ENCODE measurements at places on chromosomes 3 and 15. TPM values are rescaled to one million over a fixed set of nuclear protein-coding genes. Genes with fewer than 3 reads are reported as not detected.
A peak's percentile ranks its signal among the peaks of the same experiment; 100 is the strongest.

- no peak for DNase-seq
These were observed 32.0 kb upstream of the PRICKLE2 start for GRCh38 chr3:64257100-64257755.

DNA sequence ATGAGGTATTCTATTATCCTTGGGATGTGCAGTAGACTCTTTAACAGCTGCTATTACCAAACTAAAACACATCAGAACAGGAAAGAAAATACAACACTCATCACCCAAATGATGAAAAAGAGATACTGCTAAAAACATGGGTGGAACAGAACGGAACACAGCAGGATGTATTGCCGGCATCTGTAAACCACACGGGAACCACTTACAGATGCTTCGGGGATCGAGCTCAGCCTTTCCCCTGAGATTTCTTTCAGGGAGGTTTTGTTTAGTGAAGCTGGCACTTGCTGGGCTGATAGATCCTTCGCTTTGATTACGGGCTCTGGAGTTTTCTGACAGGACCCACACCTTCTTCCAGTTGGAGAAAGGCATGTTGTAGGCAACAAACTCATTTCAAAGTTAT is 182.3 kb upstream of the FAM3D start:
- DNase-seq, result no peak

- DNase-seq, result peak; percentile 69
These were observed 55.5 kb downstream of the CLEC3B start for GRCh38 chr3:45081506-45082141.

GRCh38 chr3:124296406-124296805 is 304.5 kb upstream of the ROPN1 start:
- DNase-seq, result no peak

Gene SH3GL3
- polyA plus RNA-seq, result 112 TPM

DNA sequence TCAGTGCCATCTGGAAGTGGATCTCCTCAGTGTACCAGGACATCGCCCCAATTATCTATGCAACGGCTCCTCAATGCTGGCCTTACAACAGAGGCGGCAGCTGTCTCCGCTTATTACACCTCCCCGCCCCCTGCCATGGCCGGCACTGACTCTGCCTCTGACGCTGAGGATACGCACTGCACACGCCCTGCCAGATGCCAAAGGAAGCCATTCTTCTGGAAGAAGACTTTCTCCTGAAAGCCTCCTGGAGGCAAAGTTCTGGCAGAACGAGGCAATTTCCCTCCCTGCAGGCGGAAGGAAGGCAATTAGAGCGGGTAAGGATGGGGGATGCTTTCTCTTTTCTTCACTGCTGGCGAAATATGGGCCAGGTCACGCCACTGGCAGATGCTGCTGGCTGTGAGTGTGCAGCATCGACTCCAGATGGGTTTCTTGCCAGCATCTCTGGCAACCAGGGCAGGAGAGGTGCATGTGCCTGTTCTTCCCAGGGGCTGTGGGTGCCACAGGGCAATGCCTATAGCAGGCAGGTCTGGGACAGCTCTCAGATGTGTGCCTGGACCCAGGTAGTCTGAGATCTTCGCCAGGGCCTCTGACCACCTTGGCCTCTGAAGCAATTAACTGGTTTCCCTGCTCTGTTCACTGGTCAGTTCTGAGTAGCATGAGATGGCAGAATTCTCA is 62.2 kb upstream of the MRPS22 start:
- DNase-seq, result no peak

GRCh38 chr3:141487521-141488252 is 860 bp downstream of the RASA2 start:
- peak; percentile 82 for DNase-seq
